NCI-H526 (cell line): ENCODE measurements at places on chromosomes 12 and 14.
A peak's percentile ranks its signal among the peaks of the same experiment; 100 is the strongest.

DNA sequence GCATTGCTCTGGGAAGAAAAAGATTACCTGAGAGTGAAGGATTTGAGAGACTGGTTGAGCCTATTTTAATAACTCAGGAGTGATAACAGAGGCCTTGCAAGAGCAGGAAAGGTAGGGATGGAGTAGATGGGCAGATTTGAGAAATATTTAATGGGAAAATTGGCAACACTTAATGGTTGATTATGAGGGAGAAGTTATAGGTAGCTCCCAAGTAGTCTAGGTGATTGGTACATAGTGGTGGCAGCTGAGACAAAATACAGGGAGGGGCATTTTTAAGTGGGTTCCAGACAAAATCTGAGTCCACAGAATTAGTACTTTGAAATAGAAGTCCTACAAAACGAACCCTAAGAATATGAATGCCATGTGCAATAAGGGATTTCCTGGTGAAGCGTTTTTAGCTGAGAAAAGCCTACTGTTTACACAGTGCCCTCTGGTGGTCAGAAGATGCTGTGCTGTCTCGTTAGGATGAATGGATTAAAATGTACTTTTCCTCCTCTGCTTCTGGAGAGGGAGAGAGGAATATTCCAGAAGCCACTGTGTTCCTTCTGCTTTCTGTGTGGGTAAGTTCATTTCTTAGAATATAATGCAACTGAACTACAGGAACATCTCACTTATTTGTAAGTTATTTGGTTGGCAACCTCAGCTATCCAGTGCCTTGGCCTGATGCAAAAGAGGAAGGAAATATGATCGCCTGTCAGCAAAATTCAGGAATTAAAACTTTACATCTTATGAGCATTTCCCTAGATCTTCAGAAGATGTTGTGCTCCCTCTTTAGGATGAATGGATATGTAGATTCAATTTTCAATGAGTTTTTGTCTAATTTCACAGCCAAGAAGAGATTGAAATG lies 6.5 kb downstream of the ZBTB1 start:
- DNase-seq, result peak; percentile 74

- no peak for DNase-seq
Measured at GRCh38 chr12:121970581-121971300, 50.9 kb upstream of the BCL7A start.

DNA sequence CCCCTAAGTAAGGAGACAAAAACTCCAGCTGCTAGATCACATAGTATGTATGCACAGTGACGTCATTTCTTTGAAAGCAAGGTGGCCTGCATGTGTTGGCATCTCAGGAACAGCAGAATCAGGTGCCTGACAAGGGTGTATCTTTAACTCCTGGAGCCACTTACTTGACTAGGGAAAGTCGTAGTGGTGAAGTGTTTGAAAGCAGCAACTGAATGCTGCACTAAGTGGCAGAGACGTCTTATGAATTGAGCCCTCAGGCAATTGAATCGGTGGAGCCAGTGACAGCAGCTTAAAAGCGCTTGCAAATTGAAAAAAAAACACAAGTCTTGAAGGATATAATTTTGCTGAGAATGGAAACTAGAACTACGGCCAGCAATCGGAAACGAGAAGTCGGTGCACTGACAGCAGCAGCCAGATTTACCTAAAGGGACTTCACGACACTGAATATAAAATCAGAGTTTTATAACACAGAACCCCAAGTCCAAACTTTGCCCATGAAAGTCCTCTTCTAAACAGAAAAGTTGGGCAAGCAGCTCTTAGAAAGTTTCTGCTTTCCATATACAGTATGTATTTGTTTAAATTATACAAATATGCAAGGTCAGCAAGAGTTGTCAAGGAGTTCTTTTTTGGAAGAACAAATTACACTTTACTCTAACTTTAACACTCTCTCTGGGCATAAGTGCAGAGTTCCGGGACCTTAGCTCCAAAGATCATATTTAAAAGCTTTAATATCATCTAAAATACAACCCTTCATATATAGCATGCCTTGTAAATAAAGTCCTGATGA lies 1.1 kb downstream of the IGF1 start:
- DNase-seq, result no peak

DNA sequence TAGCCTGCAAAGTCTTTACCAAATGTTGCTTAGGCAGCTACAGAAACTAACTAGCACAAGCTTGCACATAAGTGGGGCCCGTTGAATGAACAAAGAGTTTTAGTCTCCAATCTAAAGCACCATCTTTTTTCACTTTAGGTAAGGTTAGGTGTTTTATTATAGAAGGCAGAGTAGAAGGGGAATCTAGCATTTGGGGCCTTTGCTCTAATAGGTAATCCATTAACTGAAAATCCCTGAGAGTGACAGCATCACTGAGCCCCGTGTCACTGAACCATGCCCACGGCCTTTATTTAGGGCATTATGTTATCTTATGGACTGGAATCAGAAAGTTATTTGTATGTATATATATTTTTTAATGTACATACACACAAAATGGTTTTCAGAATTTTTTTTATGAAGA lies 25.1 kb downstream of the CPNE8 start:
- DNase-seq, result no peak

GRCh38 chr12:124893792-124894516 lies 20.5 kb downstream of the UBC start:
- DNase-seq, result no peak
